Thyroid gland (tissue), 4 donors: ENCODE measurements at places on chromosomes 3 and 15. TPM values are rescaled to one million over a fixed set of nuclear protein-coding genes. Genes with fewer than 3 reads are reported as not detected.

GRCh38 chr15:31214158-31214863 is 112.3 kb upstream of the KLF13 start:
- no peak overlapping the region for H3K4me3 ChIP-seq
- DNase-seq: no peak
- H3K27me3 ChIP-seq: no peaks in the 10 kb centered on the region
- H3K36me3 ChIP-seq: no peaks in the 10 kb centered on the region

GRCh38 chr15:80577552-80578205 is 117.4 kb upstream of the ABHD17C start:
- H3K4me1 ChIP-seq: no peaks in the 10 kb centered on the region
- no peak overlapping the region for H3K4me3 ChIP-seq
- no peak for DNase-seq
- H3K36me3 ChIP-seq: no peaks in the 10 kb centered on the region
- H3K27ac ChIP-seq: no peak overlapping the region

Gene CIB1
- 90.0 TPM for total RNA-seq

Gene CKMT1A
- 6.1 TPM for total RNA-seq

DNA sequence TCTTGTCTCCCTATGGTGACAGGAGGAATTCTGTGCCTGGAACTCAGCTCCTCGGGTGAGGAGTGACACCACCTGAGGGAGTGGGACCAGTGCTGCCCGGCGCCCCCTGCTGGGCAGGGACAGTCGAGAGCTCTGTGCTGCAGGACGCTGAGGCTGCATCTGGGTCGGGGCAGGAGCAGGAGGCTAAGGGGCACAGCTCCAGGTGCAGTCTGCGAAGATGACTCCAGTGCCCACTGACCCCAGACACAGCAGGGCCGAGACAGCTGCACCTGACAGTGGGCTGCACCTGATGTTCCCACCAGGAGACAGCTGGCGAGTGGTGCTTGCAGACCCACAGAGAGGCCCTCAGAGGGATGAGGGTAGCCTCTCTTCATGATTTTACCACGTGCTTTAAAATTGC is 152.9 kb downstream of the ATP10A start:
- peak; percentile 57 for DNase-seq
- no peak overlapping the region for H3K4me3 ChIP-seq
- no peaks in the 10 kb centered on the region for H3K36me3 ChIP-seq
- no peak overlapping the region for H3K27ac ChIP-seq
- no peaks in the 10 kb centered on the region for H3K27me3 ChIP-seq
- no peaks in the 10 kb centered on the region for H3K4me1 ChIP-seq

Gene VEPH1
- 3.1 TPM for total RNA-seq

DNA sequence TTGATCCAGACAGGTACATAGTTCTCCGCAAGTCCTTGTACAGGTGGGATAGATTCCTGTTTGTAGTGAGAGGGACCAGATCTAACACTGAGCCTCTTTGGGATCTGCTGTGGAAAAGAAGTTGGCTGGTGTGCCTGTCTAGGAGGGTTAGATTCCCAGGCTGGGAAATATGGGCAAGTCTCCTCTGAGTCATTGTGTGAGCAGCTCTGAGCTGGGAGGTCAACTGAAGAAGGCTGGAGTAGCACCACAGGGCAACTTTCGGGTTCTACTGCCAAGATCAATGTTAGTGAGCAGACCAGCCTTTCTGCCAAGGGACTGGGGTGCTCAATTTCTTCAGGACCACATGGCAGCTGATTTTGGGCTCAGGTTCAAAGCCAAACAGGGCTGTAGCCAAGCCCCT is 33.4 kb downstream of the CLDN1 start:
- no peak overlapping the region for H3K4me3 ChIP-seq
- no peaks in the 10 kb centered on the region for H3K36me3 ChIP-seq
- no peak overlapping the region for H3K27ac ChIP-seq
- no peaks in the 10 kb centered on the region for H3K4me1 ChIP-seq
- DNase-seq: no peak

Gene GP9
- not detected for total RNA-seq

Gene HOMER2
- 92.5 TPM for total RNA-seq
